ENCODE measurements at places on chromosomes 6 and 20.

- no peak for DNase-seq
Observed at GRCh38 chr20:8943631-8944030, 125.3 kb upstream of the PLCB4 start.

- DNase-seq: no peak
Observed at GRCh38 chr6:44041461-44042260, 85.6 kb downstream of the MRPL14 start.

DNA sequence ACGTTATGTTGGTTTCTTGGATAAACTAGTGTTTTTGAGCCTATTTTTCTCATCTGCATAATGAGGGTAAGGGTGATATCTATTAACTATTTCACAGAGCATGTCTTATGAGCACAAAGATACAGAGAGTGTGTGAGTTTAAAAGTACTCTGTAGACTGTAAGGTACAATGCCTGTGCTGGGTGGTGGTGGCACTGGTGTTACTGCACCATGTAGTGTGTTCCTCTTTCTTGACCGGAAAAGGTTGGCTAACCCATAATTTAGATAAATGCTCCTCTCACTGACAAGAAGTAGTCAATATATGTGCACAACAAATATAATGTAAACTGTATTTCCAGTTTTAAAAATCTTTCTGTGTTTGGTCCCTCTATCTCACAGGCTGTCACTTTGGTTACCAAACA lies 116.2 kb upstream of the MMS22L start:
- DNase-seq: no peak

- no peak for DNase-seq
Observed at GRCh38 chr20:4722993-4723392, 1.3 kb downstream of the PRND start.

DNA sequence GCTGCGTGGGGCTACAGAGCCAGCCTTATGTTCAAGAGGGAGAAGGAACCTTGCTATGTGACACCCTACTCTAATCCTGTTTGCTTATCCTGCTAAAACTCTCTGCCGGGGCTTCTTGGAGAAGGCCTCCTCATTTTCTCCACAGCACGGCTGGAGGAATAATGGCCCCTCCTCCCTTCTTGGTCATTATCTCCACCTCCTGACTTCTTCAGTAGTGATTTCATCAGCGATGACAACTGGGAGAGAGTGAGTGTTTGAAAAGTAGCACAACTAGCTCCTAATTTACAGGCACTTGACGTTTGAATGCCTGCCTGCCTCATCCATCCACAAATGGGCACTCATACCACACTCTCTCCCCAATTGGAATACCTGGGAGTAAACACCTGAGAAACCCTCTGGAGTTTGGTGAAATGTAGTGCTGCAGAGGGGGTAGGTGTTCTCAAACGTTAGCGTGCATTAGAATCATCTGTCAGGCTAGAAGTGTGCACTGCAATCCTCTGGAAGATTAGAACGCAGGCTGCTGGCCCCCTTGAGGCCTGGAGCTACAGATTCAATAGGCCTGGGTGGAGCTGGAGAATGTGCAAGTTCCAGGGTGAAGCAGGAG lies 148.5 kb downstream of the FOXC1 start:
- no peak for DNase-seq

GRCh38 chr6:135209803-135210202 lies 28.7 kb downstream of the MYB start:
- peak; percentile 6 for DNase-seq

GRCh38 chr6:11848852-11849731 lies 70.5 kb upstream of the ADTRP start:
- no peak for DNase-seq

GRCh38 chr6:20599302-20600051 lies 65.2 kb downstream of the CDKAL1 start:
- no peak for DNase-seq

- DNase-seq: no peak
Observed at GRCh38 chr6:132017942-132018341, 66.8 kb upstream of the CCN2 start.

DNA sequence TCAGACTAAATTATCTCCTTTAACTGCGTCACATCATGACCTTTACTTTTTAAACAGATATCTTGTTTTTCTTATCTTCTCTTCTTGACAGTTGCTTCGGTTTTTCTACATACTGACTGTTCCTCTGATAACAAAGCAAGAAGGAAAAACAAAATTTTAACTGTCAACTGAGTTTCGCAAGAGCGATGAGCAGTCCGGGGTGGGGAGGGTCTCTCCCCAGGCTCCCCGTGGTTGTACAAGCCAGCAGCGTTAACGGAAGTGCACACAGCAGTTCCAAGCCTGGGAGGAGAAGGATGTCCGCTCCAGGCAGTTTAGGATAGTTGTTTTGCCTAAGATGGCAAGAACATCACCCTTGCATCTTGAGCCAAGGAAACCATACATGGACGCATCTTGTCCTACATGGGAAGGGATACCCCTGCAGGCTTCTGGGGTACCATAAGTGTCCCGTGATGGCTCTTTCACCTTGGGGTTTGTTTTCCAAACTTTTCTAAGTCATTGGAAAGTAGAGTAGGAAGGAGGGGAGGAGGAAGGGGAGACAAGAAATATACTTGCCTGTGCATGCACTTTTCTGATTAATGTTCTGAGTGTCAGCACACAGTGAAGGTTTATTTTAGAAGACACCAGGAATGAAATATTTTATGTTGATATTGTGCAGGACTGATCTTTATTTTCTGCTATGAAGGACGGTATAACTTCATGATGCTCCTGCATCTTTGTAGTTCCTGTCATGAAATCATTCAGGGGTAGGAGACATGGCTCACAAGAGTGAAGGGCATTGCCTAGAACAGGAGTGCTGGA lies 20.8 kb downstream of the SLC24A3 start:
- DNase-seq: no peak

- DNase-seq: no peak
Observed at GRCh38 chr6:116253188-116253504, 729 bp downstream of the TSPYL4 start.

DNA sequence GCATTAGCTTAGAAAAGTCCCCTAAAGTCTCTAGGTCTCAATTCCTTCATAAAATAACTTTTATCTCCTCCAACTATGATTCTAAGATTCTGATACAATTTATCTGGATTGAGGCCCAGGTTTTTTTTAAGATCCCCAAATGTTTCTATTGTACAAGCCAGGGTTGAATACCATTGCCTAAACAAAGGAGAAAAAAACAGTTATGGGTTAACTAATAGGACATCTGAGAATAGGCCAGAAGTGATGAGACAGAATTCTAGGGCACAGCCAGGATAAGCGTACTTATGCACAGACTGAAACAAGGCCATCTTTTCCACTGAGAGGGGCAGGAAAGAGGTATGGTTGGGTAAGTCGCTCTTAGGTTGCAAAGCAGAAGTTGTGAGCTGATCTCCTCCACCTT lies 26.4 kb downstream of the EPB41L2 start:
- DNase-seq: no peak

DNA sequence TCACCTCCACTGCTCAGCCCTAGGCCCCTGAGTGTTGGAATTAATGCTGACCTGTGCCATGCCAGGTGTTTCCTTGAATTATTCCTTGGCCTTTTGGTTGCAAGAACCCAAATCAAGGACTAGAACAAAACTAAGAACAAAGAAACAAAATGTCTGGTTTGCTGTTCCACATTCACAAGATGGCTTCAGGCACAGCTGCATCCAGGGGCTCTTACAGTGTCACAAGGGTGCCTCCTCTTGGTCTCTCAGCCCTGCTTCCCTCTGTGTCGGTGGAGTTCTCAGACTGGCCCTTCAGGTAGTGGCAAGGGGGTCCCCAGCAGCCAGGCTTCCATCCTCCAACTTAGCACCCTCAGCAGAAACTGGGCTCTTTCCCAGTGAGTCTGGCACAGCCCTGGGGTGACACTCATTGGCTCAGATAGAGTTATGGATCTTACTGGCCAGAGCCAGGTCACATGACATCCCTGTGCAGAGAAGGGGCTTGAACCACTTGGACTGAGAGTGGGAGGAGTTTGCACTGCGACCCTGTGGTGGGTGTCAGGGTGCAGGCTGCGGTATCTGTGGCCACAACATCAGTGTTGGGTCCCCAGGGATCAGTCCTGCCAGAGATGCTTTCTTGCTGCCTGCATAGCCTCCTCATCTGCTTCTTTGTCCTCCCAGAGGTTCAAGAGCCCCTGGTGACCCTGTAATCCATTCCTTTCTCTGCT lies 427.7 kb upstream of the SULF2 start:
- no peak for DNase-seq

DNA sequence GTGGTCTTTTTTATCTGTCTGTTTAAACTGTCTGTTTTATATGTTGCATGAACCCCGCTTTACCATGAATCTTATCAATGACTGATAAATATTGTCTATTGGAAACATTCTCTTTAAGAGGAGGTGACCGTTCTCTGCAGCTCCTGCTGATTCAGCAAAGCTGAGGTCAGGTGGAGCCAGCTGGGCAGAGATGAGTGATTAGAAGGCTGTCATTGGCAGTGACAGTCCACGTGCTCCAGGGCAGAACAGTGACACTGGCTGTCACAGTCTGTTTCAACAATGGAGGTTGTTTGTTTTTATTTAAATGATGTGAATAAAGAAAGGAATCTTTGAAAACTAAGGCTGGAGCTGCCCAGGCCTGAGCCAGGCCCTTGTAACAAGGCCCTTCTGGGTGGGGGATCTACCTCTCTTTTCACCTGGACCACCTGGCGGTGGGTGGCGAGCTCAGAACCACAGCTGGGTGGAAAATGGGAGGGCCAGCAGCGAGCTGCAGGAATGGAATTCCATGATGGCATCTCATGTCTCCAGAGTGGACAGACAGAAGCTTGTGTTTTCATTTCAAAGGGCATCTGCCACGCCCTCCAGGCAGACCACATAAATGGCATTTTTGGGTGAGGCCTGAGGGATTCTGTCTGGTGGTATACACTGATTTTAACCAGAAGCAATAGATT lies 12.6 kb downstream of the SYNJ2 start:
- no peak for DNase-seq

- no peak for DNase-seq
Observed at GRCh38 chr6:119961450-119961849, 611.9 kb upstream of the MAN1A1 start.
